HTR-8/SVneo (cell line): ENCODE measurements at places on chromosomes 3 and 15.
A peak's percentile ranks its signal among the peaks of the same experiment; 100 is the strongest.

DNA sequence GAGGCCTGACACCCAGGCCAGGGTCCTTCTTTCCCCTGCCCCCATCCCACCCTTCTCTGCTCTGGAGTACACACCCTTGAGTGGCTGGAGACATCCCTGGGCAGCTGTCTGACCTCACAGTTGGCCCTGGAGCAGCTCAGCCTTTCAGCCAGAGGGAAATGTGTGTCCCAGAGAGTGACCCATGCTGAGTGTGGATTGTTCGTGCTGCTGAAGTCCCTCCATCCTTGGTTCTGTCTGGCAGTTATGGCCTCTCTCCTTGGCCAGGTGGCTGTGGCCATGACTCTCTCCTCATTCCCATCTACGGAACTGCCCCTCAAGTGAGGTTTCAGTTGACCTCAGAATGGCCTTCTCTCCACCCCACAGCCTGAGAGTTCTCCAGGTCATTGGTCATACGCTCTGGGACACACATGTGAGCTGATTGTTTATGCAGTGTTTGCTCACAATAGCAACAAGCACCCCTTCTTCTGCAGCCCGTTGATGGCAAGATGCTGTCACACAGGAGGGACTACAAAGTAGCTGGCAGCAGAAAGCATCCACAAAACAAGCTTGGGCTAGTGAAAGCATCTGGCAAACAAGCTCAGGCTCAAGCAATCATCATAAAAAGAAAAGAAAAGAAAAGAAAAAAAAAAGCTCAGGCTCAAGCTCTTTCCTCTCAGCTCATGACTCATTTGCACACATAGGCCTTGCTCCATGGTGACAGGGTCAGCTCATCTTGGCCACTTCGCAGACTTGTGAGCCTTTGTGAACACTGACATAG lies 55.3 kb upstream of the ITGA11 start:
- no peak for DNase-seq

- DNase-seq, result no peak
Measured at GRCh38 chr3:128489927-128490649, 2.9 kb downstream of the GATA2 start.

DNA sequence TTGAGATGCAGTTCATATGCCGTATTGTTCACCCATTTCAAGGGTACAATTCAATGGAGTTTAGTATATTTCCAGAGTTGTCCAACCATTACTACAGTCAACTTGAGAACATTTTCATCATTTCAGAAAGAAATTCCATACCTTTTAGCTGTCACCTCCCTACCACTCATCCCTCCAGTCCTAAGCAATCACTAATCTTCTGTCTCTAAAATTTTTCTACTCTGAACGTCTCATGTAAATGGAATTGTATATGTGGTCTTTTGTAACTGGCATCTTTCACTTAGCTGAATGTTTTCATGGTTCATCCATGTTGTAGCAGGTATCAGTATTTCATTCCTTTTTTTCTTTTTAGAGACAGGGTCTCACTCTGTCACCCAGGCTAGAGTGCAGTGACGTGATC lies 51.1 kb downstream of the CMTM7 start:
- no peak for DNase-seq

GRCh38 chr3:122019493-122019892 lies 2.6 kb downstream of the ILDR1 start:
- no peak for DNase-seq

DNA sequence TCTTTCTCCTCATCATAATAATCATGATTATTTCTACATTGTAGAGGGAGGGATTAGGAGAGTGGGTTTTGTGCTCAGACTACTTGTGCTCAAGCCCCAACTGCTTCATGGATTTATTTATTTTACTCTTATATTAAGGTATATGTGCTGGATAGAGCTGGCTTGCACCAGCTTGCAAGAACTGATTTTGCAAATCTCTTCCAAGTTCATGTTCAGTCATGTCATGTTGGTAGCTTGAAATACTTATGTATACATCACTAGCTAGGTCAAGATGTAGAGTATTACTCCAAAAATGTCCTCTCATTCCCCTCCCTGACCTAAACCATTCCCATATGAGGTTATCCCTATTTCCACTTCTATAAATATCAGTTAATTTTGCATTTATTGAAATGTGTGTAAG lies 293.9 kb upstream of the RBMS3 start:
- DNase-seq, result no peak

DNA sequence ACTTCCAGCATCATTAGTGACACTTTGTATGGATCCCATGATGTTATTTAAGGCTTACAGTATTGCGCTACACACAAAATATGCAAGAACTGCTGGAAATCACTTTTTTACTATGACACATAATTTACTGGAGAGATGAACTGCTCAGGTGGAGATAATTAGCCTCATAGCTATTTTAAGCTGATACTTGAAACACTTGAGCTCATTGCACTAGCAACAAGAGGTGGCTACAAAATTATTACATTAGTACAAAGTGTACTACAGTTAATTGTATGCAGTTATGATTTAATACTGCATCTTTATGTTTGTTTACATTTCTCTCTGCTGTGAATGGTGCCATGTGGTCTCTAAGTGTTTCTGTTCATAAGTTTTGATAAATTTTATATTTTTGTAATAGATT lies 6.5 kb upstream of the LZTFL1 start:
- DNase-seq, result no peak

GRCh38 chr15:82952158-82953081 lies at the start of gene HOMER2:
TSS of gene HOMER2 (minus strand) at chr15:82952720. CDS start at chr15:82952535, 185 bp downstream.
- peak; percentile 39 for DNase-seq

- no peak for DNase-seq
Measured at GRCh38 chr3:126450219-126450618, 25.5 kb downstream of the ZXDC start.

DNA sequence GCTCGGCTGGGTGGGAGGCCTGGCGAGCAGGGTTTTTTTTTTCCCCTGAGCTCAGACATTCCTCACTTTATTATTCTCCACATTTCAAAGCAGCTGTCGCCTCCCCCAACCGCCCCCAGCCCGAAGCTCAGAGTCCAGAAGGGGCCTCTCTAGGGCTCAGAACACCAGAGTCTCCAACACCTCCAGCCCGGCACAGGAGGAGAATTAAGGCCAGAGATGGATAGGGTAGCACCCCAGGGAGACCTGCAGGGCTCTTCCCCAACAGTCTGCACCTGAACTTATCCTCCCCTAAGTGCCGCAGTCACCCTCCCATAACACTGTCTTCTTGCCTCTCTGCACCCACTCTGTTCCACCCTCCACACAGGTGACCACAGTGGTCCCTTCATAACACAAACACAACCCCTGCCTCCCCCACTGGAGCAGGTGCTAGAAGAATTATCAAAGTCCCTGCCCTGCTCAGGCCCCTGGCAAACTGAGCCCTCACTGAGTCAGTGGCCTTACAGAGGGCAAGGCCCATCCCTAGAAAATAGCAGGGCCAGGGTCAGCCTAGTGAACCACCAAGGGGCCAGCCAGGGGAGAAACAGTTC lies 14.1 kb downstream of the MYL3 start:
- no peak for DNase-seq

DNA sequence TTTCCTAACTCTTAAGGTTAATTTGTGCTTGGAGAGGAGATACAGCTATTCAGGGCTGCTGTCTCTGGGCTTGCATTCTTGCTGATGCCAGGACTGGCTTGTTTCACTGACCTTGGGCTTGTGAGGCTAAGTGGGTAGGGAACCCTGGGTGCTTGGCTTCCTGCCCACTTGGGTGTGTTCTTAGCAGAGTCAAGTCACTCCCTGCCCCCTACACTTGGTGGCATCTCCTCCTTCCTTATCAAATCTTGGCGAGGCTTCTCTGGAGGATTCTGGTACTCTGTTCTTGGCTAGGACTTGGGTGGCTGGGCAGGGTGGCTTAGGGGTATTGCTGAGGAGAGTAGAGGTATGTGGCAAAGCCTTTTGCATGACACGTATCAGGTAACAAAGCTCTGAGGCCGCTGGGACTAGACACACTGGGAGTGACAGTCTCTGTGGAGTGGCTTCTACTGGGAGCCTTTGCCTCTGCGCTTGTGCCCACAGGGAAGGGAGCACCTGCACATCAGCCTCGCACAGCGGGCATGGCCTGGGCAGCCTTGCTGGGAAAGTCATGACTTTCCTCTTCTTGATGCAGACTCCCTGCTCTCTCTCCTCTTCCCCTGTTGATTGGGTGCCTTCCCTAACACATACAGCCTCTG lies 41.8 kb downstream of the CHCHD6 start:
- no peak for DNase-seq

DNA sequence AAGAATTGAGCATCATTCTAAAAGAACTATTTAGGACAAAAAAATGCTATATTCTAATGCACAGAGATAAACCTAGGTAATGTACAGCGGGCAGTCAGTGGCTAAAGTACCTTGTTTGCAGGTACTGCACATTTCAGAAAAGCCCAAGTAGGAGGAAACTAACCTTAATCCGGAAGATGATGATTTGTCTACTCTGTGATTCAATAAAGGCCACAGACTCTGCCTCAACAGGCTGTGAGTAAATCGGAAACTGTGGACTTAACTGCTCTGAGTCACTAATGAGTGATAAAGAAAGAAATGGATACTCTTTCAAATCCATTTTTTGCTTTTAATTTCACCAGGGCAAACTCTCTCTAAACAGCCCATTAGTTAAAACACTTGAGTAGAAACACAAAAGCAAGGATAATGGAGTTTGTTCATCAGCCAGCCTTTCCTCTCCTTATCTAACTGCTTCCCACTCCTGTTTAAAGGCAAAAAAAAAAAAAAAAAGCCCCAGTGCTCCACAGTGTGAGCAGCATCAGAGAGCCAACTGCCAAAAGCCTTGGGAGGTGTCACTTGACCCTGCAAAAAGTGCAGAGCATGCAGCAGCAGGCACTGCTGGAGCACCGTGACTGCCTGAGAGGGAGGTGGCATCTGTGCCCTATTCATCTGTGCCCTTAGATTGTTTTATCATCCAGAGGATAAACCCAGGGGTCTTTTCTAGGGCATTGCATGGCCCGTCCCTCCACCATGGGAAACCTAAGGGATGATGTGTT lies 187.7 kb downstream of the SATB1 start:
- no peak for DNase-seq

GRCh38 chr15:62940755-62941361 lies 101.7 kb upstream of the TPM1 start:
- DNase-seq, result peak; percentile 83

GRCh38 chr3:135596563-135596962 lies 369.0 kb upstream of the PPP2R3A start:
- DNase-seq, result no peak

DNA sequence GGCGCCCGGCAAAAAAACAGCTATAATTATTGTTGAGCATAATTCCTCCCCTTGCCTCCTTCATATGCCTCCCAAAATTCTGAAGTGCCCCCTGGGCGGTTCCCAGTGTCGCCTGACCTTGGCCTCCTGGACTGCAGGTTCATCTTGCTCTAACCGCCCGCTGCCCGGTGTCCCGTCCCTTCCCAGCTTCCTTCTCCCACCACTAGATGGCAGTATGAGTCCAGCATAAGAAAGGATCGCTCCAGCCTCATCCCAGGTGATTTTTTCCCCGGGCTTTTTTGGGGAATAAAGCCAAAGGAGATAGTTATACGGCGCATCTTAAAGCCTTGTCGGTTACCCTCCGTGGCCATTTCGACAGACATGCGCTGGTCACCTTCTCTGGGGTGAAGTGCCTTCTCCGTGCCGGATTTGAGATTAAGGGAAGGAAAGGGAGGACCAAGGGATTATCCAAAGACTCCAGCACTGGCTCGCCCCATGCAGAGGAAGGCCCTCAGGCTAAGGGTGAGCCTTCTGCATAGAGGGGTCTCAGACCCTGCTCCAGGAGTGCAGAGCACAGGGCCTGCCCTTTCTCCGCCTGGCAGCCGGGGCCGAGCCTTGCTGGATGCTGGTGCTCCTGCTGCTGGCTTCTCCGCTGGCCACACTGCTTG lies 45.8 kb upstream of the TRA2B start:
- peak; percentile 80 for DNase-seq

- peak; percentile 20 for DNase-seq
Measured at GRCh38 chr3:183188895-183189462, 26.4 kb upstream of the LAMP3 start.

GRCh38 chr3:177595530-177596188 lies 398.4 kb upstream of the TBL1XR1 start:
- DNase-seq, result no peak

DNA sequence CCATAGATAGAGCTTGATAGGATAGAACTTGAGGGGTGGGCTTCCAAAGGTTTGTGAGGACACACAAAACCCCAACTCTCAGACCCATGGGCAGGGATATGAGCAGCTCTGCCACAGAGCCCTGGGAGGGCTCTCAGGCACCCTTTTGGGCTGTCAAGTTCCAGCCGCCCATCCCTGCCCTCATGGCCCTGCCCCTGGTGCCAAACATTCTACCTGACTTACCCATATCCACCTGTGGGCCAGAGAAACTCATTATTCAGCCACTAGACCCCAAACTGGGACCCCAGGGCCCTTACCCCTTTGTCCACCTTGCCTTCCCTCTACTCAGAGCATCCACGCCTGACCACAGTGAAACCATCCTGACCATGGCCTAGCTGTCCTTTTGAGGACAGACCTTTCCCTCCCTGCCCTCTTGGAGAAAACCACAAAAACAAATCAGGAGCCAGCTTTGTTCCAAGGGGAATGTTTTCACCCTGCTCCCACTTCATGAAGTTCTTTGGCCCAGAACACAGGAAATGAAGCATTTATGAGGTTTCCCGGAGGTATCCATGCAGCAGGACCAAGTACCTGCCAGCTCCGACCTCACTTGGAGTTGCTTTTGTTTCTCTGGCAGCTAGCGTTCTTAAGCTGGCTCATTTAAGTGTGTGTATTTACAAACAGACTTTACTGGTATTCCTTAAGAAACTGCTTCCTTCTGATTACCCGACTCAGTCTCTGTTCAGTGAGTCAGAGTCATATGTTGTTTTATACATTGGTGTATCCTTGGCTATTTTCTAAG lies 34.2 kb upstream of the GALNT15 start:
- no peak for DNase-seq

GRCh38 chr15:69758810-69759790 lies 306.5 kb downstream of the RPLP1 start:
- DNase-seq, result peak; percentile 37

GRCh38 chr3:15476378-15476777 lies 45.1 kb downstream of the COLQ start:
- no peak for DNase-seq

- DNase-seq, result no peak
Measured at GRCh38 chr3:147431751-147432150, 22.6 kb downstream of the ZIC1 start.

- DNase-seq, result no peak
Measured at GRCh38 chr3:127477396-127477795, 113.1 kb downstream of the TPRA1 start.

DNA sequence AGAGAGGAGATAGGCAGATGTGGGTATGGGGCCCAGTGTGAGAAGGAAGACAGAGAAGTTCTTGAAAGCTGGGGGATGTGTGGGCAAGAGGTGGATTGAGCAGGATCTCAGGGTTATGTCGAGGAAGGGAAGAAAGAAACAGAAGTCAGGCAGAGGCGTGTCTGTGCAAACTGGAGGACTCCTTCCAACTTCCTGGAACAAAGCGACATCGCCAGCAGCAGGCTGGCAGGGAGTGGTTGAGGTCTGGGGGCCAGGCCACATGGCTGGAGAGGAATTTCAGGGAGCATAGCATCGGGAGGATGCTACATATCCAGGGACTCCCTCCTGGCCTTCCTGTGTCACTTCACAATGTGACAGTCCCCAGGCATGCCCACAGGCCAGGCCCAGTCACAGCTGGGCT lies 42.9 kb upstream of the MYZAP start:
- no peak for DNase-seq
